ENCODE measurements at places on chromosomes 2 and 18.

- no peak for DNase-seq
These were observed 74.0 kb upstream of the PKDCC start for GRCh38 chr2:41973871-41974270.

DNA sequence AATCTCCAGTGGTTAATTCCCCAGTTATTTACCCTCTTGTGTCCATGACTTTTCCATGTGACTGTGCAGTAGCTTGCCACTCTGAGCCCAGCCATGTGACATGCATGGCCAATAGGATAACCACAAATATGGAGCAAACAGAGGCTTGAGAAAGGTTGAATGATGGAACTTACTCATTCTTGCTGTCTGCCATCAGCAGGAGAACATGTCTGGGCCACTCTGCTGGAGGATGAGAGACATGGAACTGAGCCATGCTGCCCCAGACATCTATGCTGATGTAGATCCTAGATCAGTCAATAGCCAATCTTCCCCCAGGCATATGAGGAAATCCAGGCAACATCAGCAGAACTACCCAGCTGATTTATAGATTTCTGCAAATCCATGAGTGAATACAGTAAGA is 992.3 kb upstream of the FANCL start:
- no peak for DNase-seq

DNA sequence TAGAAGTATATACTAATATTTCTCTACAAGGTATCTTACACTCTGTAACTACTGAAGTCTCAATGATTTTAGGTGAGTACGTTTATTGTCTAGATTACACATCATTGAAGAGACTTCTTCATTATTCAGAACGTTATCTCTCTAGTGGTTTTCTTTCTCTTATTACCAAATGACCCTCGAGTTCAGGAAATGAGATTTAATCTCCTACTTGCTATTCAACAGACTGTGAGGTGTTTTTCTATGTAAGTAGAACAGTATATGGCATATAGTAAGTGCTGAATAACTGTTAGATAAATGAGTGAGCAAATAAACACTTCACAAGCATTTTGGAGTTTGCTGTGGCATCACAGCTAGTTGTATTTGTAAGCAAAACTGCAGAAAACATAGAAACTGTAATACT is 947.2 kb upstream of the SLC39A10 start:
- no peak for DNase-seq

DNA sequence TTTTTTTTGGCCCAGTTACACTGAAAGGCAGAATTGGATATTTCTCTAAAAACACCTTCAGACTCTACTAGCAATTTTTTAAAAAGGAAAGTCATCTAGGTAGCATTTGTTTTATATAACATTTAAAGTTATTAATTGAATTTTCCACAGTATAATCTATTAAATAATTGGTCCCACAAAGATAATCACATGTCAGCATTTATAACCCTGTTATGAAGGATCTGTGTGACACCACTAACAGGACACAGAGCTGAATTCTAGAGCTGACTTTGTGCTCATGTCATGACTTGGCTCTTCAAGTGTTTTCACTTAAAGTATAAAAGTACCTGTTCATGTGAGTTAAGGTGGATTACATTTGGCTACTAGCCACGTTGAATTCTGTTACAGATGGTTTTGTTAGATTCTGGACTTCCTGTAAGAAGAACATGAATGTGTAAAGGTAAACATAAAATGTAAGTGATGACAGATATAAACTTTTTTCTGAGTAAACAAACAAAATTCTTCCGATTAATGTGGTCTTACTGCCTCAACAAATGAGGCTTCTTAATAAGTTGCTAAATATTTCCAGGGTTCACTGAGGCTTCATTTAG is 69.1 kb upstream of the PROKR1 start:
- DNase-seq, result no peak

GRCh38 chr2:189163889-189164288 is 15.7 kb downstream of the COL5A2 start:
- no peak for DNase-seq

- no peak for DNase-seq
These were observed 18.1 kb downstream of the ZAP70 start for GRCh38 chr2:97731274-97732020.

- DNase-seq, result no peak
These were observed 13.3 kb upstream of the POLE4 start for GRCh38 chr2:74944987-74945787.

GRCh38 chr2:112048887-112049286 is 6.2 kb upstream of the TMEM87B start:
- DNase-seq, result no peak

GRCh38 chr2:237149425-237149824 is 63.7 kb downstream of the COPS8 start:
- DNase-seq, result no peak

DNA sequence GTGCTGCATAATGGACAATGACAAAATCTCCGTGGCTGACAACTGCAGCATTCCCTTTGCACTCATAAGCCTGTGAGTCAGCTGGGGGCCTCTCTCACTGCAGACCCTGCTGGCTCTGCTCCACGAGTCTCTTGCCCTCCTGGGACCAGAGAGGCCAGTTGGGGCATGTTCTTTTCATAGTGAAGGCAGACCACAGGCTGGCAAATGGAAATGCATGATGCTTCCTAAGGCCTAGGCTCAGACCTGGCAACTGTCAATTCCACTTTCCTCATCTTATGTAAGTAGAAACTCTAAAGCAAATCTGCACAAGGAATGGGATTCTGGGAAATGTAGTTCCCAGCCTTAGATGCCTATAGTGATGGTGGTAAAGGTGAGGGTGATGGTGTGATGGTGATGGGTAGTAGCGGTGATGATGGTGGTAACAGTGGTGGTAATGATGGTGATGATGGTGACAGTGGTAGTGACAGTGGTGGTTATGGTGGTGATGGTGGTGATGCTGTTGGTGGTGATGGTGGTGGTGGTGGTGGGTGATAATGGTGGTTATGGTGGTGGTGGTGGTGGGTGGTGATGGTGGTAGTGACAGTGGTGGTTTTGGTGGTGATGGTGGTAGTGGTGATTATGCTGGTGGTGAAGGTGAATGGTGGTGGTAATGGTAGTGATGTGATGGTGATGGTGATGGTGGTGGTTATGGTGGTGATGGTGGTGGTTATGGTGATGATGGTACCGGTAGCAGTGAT is 185.8 kb upstream of the ARL4C start:
- DNase-seq, result peak; percentile 32

DNA sequence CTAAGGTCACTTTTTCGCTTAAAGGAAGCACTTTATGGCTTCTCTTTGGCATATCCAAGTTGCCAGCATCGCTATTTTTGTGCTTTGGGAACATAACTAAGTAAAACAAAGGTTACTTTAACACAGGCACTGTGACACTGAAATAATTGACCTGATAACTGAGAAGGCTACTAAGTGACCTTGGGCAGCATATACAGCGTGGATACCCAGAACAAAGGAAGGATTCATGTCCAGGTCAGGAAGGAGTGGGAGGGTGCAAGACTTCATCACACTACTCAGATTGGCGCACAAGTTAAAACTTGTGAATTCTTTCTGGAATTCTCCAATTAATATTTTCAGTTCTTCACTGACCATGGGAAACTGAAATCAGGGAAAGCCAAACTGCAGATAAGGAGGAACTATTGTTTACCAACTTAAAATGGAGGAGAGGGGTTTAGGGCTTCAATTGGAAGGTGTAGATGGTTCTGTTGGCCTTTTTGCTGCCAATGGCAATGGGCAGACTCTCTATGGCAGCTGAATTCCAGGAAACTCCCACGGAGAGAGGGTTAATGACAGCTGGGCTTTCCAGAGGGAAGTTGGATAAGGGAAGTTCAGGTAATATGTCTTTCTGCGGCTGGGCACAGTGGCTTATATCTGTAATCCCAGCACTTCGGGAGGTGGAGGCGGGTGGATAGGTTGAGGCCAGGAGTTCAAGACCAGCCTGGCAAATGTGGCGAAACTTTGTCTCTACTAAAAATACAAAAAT is 45.3 kb downstream of the COMMD1 start:
- DNase-seq, result no peak

DNA sequence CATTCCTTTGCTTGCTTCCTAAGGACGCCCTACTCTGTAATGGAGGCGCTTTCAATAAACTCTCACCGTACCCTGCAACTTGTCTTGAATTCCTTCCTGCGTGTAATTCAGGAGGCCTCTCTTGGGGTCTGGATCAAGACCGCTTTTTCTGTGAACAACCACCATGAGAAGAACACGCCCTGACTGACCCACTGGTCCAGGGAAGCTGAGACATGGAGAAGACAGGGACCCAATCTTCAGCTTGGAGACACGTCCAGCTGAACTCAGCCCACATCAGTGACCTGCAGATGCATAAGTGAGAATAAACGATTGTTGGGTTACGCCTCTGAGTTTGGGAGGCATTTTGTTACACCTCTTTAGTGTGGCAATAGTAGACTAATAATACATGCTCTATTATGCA is 7.8 kb upstream of the NARS1 start:
- no peak for DNase-seq

DNA sequence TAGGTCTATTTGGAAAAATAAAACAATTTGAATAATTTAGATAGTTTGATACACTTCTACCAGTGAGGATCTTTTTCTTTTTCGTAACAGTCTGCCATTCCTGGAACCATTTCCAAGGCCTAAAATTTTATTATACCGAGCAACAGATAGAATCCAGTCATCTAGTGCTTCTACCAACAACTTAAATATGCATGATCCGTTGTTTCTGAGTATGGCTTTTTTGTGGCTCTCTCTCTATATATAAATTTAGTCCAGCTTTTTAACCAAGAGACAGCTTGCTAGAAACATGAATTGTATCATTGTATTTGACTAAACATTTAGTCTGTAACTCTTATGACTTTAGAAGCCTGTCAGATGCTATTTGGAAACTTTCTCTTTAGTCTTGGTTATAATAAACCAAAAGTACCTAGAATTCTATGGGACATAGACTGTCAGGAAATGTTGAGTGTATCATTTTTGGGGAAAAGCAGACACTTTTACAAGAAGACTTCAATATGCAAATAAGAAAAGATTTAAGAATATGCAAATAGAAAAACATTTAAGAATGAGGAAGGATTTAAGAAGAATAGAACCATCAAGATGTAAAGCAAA is 161.4 kb downstream of the ZEB2 start:
- DNase-seq, result no peak

DNA sequence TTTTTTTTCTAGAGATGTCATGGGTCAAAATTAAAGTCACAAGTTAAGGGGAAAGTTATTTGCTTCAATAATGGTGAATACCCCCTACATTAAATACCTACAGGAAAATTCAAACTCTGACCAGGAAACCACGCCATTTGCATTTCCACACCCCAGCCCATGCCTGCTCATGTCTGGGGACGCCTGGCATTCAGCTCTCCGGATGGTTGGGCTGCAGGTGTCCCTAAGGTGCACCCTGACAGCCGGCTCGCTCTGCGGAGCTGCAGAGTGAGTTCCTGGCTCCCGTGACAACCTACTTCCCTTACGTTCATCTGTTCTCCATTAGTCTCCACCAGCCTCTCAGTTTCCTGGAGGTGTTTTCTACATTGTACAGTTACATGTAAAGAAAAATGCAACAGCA is 122.7 kb upstream of the RIOK3 start:
- no peak for DNase-seq

DNA sequence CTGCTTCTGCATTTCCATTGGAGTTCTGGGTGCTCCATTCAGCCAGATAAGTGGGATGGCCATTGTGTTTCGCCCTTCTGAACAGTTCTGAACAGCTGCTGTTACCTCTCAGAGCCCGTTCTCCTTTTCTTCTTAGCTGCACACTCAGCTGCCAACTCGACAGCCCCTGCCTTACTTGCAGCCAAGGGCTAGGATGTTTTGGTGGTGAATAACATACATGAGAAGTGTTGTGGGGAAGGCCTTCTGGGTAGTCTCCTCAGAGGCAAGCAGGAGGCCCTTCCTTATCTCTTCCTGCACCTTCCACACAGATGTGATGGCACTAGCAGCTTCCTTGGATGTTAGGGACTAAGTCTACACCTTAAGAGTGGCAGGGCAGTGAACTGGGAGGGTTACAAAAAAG is 138.4 kb upstream of the NOSTRIN start:
- no peak for DNase-seq

DNA sequence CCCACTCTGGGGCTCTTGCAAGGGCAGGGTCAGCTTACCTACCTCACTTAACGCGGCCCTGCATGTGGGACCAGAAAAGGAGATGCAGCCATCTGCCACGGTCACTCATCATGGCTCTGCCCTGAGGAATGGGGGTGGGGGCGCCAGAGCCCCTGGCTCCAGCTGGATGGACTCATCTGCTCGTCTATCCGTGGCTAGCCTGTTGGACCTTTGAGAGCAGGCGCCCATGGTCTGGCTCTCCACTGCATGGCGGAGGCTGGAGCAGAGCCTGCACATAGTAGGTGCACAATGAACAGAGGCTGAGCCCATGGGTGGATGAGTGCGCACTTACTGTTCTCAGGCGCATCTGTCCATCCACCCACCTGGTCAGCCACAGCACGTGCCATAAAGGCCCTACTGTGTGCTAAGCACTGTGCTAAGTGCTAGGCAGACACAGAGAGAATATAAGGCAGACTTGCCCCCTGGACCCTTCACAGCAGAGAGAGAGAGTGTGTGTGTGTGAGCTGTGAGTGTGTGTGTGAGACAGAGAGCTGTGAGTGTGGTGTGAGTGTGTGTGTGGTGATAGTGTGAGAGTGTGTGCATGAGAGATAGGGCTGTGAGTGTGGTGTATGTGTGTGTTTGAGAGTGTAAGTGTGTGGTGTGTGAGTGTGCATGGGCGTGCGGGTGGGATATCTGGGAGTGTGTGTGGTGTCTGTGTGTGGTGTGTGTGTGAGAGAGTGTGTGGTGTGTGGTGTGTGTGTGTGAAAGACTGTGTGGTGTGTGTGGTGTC is 151.3 kb downstream of the TFCP2L1 start:
- DNase-seq, result no peak

DNA sequence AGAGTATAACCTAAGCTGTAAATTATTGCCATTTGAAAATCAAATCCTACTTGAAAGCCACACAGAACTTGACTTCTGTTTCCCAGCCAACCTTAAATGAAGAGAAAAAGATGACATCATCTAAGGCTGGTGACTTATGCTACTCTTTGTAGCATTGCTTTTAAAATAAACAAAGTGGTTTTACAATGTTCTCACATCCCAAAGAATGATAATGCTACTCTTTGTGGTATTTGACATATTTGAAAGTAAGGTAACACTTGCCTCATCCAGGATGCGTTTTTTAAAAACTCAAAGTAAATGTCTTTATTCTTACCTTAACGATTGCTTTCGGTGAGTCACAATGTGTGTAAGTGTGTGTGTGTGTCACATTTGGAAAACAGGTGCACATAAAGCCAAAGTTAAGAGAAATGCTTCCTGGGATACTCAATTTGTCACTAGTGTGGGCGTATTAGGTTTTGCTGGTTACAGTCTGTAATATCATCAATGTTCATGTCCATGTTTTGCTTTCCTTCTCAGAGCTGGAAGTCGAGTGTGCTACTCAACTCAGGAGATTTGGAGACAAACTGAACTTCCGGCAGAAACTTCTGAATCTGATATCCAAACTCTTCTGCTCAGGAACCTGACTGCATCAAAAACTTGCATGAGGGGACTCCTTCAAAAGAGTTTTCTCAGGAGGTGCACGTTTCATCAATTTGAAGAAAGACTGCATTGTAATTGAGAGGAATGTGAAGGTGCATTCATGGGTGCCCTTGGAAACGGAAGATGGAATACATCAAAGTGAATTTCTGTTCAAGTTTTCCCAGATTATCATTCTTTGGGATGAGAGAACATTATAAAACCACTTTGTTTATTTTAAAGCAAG is 2.6 kb downstream of the PMAIP1 start:
- no peak for DNase-seq

- DNase-seq, result no peak
These were observed 60.8 kb upstream of the SPOPL start for GRCh38 chr2:138440759-138441158.

GRCh38 chr18:62992877-62993365 is 277.6 kb downstream of the PHLPP1 start:
- no peak for DNase-seq

Data from NCI-H1930 (cell line).